ENCODE measurements at places on chromosomes 6 and 20.

DNA sequence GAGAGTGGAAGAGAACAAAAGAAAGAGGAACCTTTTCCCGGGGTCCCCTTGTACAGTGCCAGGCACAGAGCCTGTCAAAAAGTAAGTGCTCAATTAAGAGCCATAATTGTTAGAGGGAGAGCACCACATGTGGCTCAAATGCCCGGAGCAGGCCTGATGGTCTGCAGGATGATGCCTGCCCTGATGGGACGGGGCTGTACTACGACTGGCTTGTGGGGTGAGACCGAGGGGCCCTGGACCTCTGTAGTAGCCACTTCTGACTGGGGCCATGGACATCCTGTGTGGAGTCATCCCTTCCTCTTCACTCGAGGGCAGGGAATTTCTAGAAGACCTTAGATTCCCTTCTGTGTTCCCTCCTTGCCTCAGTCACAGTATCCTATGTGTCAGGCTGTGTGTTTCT lies 47.9 kb downstream of the KCNK5 start:
- DNase-seq = no peak

DNA sequence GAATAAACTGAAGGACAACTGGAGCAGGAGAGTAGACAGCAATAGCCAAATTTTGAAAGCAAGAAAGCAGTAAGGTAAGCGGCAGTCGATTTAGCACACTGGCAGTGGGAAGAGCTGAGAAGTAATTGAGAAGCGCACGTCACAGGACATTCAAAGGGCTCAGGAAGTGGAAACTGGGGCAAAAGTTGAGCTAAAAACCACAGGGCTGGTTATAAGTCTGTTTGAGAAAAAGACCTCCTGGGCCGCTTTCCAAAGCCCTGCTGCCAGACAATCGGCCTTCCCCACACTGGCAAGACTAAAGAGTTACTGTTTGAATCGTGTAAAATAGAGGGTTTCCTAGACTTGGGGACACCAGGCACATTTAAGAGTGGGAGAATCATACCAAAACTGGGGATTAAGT lies 161.4 kb downstream of the DNAH8 start:
- DNase-seq = no peak

- no peak for DNase-seq
These were observed 391.0 kb upstream of the SOX4 start for GRCh38 chr6:21202521-21202920.

GRCh38 chr6:141552463-141552862 lies 580.3 kb upstream of the GJE1 start:
- DNase-seq = no peak

- no peak for DNase-seq
These were observed at the start of gene KCNS1 for GRCh38 chr20:45100563-45101245. KCNS1 (minus strand) TSS chr20:45101127; CDS start chr20:45099236, 1,891 bp downstream.
